Brain pericyte (primary cell): ENCODE measurements at places on chromosomes 1 and 21.

DNA sequence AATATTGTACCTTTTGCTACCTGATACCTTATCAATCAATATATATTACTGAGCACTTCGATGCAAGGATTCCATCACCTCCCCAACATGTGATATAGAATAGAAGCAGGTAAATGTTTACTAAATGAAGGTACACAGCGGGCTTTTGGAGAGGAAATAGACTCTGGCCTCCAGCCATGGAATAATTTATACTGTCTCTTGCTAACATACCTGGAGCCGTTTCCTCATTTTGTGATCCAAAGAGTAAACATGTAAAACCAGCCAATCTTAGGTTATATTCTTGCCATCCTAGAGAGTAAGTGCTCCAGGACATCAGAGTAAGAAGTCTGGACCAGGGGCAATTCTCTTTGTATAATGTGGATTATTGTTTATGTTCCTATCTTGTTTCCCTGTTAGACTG lies 39.4 kb downstream of the NDUFS5 start:
- no peak for DNase-seq

- no peak for DNase-seq
These were observed 68.8 kb upstream of the RGS1 start for GRCh38 chr1:192506741-192507155.

DNA sequence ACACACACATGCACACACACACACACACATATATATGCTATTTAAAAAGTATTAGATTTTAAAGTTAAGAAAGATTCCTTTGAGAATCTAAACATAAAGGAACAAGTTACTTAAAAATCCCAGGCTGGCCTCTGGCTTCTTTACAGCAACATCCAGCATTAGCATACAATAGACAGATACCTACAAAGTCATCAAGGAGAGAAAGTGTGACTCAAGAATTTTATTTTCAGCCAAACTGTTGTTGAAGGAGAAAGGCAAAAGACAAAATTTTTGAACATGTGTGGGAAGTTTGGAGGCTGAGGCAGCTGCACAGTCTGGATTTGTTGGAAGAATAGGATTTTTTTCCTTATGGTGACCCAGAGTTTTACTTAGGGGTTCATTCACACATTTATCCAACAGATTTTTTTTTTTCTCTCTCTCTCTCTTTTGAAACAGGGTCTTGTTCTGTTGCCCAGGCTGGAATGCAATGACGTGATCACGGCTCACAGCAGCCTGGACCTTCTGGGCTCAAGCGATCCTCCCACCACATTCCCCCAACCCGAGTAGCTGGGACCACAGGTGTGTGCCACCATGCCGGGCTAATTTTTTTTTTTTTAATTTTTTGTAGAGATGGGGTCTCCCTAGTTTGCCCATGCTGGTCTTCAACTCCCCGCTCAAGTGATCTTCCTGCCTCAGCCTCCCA lies 24.0 kb upstream of the SPOCD1 start:
- no peak for DNase-seq

- no peak for DNase-seq
These were observed 4.9 kb upstream of the ZNF644 start for GRCh38 chr1:91026777-91027176.

GRCh38 chr1:84407524-84407923 lies 9.2 kb downstream of the DNASE2B start:
- no peak for DNase-seq

- no peak for DNase-seq
These were observed 22.7 kb upstream of the LSM10 start for GRCh38 chr1:36420409-36420808.

GRCh38 chr1:156961709-156962108 lies 41.3 kb downstream of the LRRC71 start:
- no peak for DNase-seq

DNA sequence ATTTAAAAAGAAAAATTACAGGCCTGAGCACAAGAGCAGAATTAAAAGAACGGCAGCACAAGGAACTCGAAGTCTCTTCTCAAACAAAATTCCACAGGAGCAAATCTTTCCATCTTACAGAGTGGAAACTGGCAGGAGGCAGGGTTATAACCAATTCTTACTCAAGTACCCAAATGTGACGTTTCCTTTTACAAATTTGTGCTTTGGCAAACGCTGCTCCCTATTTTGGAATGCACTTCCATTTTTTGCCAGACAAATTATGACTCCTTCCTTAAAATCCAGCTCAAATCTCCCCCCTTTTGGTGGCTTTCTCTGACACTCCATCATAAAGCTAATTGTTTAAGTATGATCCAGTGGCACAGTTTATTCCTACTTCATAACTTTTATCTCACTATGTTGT lies 7.8 kb downstream of the ERI3 start:
- no peak for DNase-seq

DNA sequence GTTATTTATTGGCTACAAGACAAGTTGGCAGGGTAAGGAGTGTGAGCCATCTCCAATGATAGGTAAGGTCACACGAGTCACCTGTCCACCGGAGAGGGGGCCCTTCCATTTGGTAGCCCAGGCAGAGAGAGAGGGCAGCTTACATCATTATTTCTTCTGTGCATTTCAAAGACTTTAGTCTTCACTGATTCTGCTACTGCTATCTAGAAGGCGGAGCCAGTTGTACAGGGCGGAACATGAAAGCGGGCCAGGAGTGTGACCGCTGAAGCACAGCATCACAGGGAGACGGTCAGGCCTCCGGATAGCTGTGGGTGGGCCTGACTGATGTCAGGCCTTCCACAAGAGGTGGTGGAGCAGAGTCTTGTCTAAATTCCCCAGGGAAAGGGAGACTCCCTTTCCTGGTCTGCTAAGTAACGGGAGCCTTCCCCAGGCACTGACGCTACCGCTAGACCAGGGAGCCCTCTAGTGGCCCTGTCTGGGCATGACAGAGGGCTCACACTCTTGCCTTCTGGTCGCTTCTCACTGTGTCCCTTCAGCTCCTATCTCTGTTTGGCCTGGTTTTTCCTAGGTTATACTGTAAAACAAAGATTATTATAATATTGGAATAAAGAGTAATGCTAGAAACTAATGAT lies 36.7 kb downstream of the ZNF695 start:
- peak; percentile 20 for DNase-seq

GRCh38 chr1:218259800-218260199 lies 25.3 kb upstream of the RRP15 start:
- no peak for DNase-seq

DNA sequence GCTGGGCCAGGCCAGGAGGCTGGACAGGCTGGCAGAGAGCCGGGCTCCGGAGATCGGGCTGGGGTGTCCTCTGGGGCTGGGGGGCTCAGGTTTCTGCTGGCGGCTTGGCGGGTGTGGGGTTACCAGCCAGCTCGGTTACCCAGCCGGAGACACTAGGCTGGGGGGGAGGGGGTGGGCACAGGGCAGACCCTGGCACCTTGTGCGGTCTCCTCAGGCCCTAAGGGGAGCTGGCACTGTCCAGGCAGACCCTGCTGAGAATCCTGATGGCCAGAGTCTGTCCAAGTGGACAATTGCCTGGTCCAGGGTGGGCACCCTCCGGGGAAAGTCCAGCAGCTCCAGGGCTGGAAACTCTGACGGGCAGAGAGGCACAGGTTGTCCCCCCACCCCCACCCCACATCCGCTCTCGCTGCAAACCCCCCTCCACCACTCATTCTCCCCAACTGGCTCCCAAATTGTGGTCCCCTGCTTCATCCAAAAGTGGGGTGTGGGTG lies 6.7 kb downstream of the ZBTB7B start:
- no peak for DNase-seq

DNA sequence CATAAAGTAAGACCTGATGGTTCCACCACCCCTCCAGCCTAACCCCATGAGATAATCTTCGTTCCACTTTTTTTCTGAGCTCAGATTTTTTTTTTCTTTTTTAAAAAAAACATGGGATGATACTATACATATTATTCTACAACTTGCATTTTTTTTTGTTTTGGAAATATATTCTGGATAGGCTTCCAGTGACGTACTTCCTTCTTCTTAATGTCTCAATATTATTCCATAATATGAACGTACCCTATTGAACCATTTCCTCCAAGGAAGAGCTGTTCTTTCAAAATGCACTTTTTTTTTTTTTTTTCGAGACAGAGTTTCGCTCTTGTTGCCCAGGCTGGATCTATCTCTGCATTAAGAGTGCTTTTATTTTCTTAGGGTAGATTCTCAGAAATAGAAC lies 1.5 kb downstream of the EDEM3 start:
- DNase-seq, result no peak

DNA sequence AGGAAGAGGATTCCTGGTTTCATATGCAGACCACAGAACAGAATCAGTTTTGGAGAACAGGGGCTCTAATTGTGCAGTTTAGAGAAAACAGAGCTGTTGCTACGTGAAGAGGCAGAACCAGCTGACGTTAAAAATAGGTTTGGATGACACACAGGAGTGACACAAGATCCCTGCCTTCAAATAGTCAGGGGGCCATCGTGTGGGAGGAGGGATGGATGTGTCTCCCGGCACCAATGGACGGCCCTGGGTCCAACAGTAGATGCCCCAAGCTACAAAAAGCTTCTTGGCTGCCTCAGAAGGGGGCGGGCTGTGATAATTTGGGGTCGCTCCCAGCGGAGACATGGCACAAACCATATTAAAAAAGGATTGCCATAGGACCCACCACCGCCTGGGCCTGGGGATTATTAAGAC lies 87.8 kb downstream of the MRPL37 start:
- no peak for DNase-seq

DNA sequence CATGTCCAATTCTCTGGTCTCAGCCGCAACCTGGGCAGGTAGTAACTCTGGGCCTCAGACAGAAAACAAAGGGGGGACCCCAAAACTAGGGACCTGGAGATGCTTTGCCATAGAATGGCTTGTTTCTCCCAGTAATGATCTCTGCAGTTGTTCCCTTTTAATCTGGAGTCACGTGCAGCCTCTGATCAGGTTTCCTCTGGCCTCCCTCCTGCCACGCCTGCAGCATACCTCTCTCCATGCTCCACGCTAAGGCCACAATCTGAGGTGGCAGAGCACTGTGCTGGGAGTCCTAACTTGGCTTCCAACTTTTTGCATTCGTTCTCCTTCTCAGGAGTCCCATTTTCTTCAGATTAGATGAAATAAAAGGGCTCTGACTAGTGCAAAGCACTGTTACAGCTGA lies 1.9 kb downstream of the PABPC4 start:
- no peak for DNase-seq

GRCh38 chr1:39061951-39062350 lies 35.8 kb downstream of the NDUFS5 start:
- DNase-seq, result no peak

GRCh38 chr1:65026235-65026634 lies 59.9 kb upstream of the JAK1 start:
- no peak for DNase-seq

- DNase-seq, result no peak
These were observed 4.1 kb upstream of the TOE1 start for GRCh38 chr1:45335855-45336324.

- no peak for DNase-seq
These were observed 278.0 kb downstream of the BRINP2 start for GRCh38 chr1:177448652-177449357.

- DNase-seq, result peak; percentile 81
These were observed 117.5 kb downstream of the NAV1 start for GRCh38 chr1:201656311-201657032.

- DNase-seq, result peak; percentile 16
These were observed 601 bp downstream of the CEPT1 start for GRCh38 chr1:111140680-111140967.

DNA sequence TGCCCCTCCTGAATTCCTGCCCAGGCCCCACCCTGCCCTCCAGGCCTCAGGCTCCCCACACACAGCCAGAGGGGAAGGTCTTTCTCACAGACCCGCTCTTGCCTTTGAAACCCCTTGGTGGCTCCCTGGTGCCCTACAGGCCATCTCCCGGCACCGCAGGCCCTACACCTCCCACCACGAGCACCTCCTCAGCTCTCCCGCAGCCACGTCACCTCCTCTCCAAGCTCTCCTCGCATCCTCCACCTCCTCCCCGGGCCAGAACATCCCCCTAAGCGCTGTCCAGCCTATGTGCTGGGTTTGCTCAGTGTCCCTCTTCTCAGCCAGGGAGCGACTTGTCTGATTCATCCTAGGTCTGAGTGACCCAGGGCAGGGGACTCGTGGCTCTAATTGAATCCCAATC lies 66.4 kb downstream of the DMRTB1 start:
- DNase-seq, result no peak

DNA sequence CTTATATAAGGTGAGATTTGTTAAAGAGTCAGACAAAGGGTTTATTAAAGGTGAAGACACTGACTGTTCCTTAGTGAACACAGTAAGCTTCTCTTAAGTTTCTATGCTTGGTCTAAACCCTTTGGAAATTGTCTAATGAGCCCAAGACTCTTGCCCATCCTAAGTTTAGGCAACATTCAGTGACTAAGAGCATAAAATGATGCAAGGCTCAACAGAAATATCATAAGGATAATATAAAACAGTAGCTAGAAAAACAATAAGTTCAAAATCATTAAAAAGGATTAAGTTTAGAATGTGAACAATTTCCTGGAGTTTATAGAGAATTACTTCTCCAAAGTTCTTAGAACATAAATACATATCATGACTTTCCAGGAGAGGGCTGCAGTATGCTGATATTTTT lies 108.9 kb upstream of the PDC start:
- no peak for DNase-seq

DNA sequence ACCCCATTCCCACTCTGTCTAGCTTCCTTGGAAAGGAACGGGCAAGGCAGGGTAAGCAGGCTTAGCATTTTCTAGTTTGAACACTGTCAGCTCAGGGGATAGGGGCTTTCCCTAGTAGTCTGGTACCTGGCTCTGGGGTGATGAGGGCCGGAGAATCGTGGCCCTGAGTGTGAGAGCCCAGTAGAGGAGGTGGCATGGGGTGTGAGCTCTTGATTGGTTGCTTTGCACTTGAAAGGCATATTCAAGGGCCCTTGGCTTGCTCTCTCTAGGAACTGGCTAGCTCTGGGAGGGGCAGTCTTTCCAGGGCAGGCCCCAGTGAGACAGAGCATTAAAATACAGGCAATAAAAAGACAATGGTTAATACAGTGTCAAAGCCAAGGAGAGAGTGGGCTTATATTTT lies 10.8 kb upstream of the EXTL1 start:
- DNase-seq, result no peak

GRCh38 chr1:60924964-60925798 lies 157.2 kb upstream of the NFIA start:
- DNase-seq, result no peak

GRCh38 chr1:174999936-175000696 lies at the start of gene CACYBP:
Gene CACYBP (plus strand): TSS chr1:174999947. CDS start chr1:175000181, 234 bp downstream.
- no peak for DNase-seq

DNA sequence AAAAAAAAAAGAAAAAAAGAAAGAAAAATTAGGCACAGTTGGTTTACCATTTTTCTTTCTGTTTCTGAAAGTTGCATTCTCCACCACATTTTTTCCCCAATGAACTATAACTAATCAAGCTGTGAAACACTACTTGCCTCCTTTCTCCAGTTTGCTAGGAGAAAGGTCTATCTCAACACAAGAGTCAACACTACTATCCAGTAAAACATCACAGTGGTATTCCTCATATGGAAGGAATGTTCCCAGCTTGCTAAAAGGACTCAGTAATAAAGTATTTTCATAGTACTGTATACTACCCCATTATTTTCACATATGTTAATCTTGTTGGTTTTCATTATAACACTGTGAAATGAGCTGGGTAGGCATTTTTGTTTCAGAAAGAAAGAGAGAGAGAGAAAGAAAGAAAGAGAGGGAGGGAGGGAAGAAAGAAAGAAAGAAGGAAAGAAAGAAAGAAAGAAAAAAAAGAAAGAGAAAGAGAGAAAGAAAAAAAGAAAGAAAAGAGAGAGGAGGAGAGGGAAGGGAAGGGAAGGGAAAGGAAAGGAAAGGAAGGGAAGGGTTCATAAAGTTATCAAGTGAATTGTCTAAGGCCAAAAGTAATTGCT lies 7.9 kb downstream of the PTGER3 start:
- DNase-seq, result no peak
